ENCODE measurements at places on chromosomes 5 and 9.

GRCh38 chr9:69993110-69993509 is 50.5 kb upstream of the MAMDC2 start:
- no peak for DNase-seq
- no peaks in the 10 kb centered on the region for H3K27me3 ChIP-seq
- H3K4me3 ChIP-seq: no peak overlapping the region
- H3K36me3 ChIP-seq: no peaks in the 10 kb centered on the region
- no peaks in the 10 kb centered on the region for H3K4me1 ChIP-seq
- H3K27ac ChIP-seq: no peak overlapping the region

DNA sequence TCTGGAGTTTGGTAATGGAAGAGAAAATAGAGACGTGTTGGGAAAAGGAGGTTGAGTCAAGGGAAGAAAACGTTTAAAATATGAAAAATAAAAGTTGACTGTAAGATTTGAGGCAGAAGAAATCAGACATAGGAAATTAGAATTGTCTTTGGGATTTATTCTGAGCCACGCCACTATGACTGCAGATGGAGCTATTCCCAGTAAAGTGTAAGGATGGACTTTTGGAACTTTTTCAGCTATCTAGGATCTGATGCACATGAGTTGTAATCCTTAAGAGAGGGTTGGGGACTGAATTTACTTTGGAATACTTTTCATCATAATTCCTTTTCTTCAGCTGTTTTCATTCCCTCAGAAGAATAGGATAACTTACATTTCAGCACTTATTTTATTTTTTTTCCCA is 336.7 kb downstream of the FAM170A start:
- H3K27ac ChIP-seq: no peak overlapping the region
- H3K4me3 ChIP-seq: no peak overlapping the region
- no peaks in the 10 kb centered on the region for H3K4me1 ChIP-seq
- no peaks in the 10 kb centered on the region for H3K36me3 ChIP-seq
- no peak for DNase-seq

DNA sequence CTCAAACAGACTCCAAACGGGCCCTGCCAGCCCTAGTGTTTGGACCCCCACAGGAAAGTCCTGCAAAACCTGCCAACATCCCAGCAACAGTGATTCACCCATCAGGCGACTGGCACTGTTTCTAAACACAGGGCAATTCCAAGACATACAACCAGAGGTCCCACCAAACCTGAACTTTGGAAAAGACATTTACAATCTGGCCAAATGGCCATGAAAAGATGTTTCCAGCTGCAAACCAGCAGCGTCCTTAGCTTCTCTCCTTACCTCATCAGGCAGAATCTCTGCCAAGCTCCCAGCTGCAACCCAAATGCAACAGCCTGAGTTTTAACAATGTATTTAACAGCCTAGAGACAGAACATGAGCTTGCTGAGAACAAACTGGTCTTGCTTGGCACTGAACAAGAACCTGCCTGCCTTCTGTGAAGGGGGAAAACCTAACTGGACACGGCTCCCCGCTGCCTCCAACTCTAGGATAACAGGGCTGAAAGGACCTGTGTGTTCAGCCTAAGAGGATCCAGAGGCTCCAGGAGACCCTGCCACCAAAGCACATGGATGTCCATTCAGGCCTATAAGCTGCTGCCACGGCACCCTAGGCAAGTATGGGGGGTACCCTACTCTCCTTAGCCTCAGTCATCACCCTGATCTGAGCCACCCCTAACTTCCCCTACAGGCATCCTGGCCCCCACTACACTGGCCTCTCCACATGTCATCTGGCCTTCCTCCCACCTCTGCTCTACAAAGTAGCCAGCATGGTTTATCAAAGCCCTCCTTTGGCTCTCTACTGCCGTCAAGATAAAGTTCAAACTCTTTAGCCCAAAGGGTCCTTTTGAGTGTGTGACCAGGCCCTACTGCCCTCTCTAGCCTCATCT is 5.6 kb downstream of the P4HA2 start:
- no peak overlapping the region for H3K27ac ChIP-seq
- no peak for DNase-seq
- H3K36me3 ChIP-seq: no peaks in the 10 kb centered on the region
- H3K4me3 ChIP-seq: no peak overlapping the region
- no peaks in the 10 kb centered on the region for H3K27me3 ChIP-seq

GRCh38 chr9:133938753-133939152 is 53.4 kb downstream of the VAV2 start:
- no peak overlapping the region for H3K27ac ChIP-seq
- H3K36me3 ChIP-seq: no peaks in the 10 kb centered on the region
- H3K4me3 ChIP-seq: no peak overlapping the region
- no peak for DNase-seq
- no peaks in the 10 kb centered on the region for H3K27me3 ChIP-seq

DNA sequence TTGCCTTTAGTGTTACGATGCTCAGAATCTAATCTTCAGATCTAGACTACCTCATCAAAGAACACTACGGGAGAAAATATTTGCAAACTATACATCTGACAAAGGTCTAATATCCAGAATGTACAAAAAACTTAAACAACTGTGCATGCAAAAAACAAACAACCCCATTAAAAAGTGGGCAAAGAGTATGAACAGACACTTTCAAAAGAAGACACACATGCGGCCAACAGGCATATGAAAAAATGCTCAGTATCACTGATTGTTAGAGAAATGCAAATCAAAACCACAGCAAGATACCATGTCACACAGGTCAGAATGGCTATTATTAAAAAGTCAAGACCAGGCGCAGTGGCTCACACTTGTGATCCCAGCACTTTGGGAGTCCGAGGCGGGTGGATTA is 31.0 kb upstream of the MEGF9 start:
- no peak for DNase-seq
- H3K4me1 ChIP-seq: peaks cover 19% of the 10 kb centered on the region
- H3K27me3 ChIP-seq: no peaks in the 10 kb centered on the region
- no peak overlapping the region for H3K4me3 ChIP-seq

- peaks cover 25% of the 10 kb centered on the region for H3K4me1 ChIP-seq
- no peak for DNase-seq
These were observed 37.4 kb downstream of the ELOVL7 start for GRCh38 chr5:60806591-60807243.

DNA sequence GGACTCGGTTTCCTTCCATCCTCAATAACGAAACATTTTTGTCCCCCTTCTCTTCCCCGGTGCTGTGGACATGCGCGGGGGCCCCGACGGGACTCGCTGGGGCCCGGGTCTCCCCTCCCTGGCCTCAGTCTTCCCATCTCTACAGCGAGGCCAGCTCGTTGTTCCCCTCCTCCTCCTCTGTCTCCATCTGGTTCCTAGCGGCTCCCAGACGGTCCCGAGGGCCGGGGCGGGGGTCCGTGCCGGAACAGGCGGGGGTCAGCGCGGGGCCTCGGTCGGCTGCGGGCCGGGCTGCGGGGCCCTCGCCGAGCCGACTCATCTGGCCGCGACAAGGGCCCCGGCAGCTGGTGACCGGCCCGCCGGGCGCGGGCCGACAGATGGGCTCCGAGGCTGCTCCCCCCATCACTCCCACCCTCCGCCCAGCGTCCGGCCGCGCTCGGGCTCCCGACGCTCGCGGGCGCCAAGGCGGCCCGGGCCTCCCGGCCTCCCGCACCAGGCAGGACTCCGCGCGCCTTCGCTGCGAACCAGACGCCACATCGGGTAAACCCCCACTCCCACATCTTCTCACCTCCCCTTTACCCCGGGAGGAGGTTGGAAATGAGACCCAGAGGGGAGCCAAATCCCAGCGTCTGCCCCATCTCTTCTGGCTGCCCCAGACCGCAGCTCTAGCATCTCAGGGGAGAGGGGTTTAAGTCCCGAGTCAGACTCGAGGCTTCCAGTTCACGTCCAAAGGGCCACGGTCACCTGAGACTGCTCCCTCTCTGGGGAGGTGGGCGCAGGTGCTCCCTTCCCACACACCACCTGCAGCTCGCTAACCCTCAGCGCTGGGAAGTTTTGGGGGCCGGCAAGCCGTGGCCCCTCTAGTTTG is 8.1 kb downstream of the BARHL1 start:
- no peaks in the 10 kb centered on the region for H3K36me3 ChIP-seq
- no peaks in the 10 kb centered on the region for H3K27me3 ChIP-seq
- no peak overlapping the region for H3K27ac ChIP-seq
- H3K4me1 ChIP-seq: no peaks in the 10 kb centered on the region
- no peak overlapping the region for H3K4me3 ChIP-seq
- DNase-seq: no peak

- no peak overlapping the region for H3K27ac ChIP-seq
- H3K4me1 ChIP-seq: no peaks in the 10 kb centered on the region
- H3K27me3 ChIP-seq: peaks cover 8% of the 10 kb centered on the region
- H3K36me3 ChIP-seq: no peaks in the 10 kb centered on the region
These were observed 115.8 kb downstream of the EMB start for GRCh38 chr5:50325237-50325832.

DNA sequence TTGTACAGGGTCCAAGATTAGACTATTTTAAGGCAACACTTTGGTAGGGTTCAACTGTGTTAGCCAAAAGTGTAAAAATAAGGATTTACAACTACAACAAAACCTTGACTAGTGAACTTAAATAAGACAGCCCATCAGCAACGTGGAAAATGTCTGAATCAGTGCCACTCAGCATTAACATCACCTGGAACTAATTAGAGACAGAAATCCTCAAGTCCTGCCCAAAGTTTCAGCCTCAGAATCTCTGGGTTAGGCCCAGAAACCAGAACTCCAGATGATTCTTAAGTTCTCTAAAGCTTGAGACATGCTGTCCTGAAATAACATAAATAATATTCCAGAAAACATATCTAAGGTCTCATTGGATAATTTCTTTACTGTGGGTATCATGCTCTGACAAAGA is 118.6 kb downstream of the SEMA6A start:
- H3K4me3 ChIP-seq: no peak overlapping the region
- H3K36me3 ChIP-seq: no peaks in the 10 kb centered on the region
- H3K27me3 ChIP-seq: peaks cover 30% of the 10 kb centered on the region

DNA sequence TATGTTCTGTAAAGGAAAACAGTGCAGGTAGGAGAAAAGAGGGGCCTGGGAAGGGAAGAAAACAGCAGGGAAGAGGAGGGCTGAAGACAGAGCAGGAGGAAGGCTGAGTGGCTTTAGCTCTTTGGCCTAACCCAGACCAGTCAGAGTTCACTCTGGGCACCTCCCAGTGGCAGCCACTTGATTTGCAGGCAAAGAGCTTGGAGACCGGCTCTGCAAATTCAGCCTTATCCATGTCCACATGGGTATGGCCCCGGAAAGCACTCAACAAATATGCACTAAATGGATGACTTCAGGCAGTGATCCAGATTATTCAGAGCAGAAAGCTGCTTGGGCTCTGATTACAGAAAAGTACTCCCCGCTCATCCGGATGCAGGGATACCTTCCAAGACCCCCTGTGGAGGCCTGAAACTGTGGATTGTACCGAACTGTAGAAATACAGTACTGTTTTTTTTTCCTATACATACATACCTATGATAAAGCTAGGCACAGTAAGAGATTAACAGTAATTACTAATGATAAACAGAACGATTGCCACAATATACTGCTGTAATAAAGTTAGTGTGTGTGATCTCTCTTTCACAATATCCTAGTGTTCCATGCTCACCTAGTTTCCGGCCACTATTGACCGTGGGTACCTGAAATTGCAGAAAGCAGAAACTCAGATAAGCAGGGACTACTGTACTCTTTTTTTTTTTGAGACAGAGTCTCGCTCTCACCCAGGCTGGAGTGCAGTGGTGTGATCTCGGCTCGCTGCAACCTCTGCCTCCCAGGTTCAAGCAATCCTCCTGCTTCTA is 4.6 kb upstream of the RNU6ATAC start:
- H3K27me3 ChIP-seq: no peaks in the 10 kb centered on the region
- no peaks in the 10 kb centered on the region for H3K36me3 ChIP-seq
- no peak overlapping the region for H3K4me3 ChIP-seq
- no peak overlapping the region for H3K27ac ChIP-seq
- peaks cover 6% of the 10 kb centered on the region for H3K4me1 ChIP-seq

DNA sequence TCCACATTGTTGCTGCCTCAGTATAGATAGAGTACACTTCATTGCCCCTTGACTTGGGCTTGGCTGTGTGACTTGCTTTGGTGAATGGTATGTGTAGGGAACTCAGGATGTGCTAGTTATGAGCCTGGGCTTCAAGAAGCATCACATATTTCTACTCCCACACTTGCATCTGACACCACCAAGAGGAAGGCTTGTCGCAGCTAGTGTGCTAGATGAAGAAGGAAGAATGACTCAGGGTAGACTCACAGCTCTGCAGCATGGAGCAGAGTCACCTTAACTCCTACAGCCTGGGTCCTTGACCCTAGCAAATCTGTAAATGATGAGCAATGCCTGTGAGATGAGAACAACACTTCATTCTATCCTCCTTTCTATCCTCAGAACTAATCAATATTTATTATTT is 261.8 kb downstream of the ASTN2 start:
- no peak overlapping the region for H3K4me3 ChIP-seq
- no peak for DNase-seq
- H3K36me3 ChIP-seq: no peaks in the 10 kb centered on the region
- H3K27ac ChIP-seq: no peak overlapping the region
- no peaks in the 10 kb centered on the region for H3K4me1 ChIP-seq

GRCh38 chr5:56340196-56340980 is 107.3 kb upstream of the ANKRD55 start:
- H3K27me3 ChIP-seq: no peaks in the 10 kb centered on the region
- peaks cover 6% of the 10 kb centered on the region for H3K4me1 ChIP-seq
- H3K27ac ChIP-seq: no peak overlapping the region
- no peaks in the 10 kb centered on the region for H3K36me3 ChIP-seq
- DNase-seq: no peak

- peaks cover 88% of the 10 kb centered on the region for H3K27me3 ChIP-seq
- no peak for DNase-seq
- H3K4me3 ChIP-seq: no peak overlapping the region
- no peaks in the 10 kb centered on the region for H3K4me1 ChIP-seq
These were observed 169.8 kb upstream of the PPP1R26 start for GRCh38 chr9:135309763-135310125.

GRCh38 chr9:115058684-115059315 is 59.2 kb downstream of the TNC start:
- H3K27ac ChIP-seq: no peak overlapping the region
- H3K27me3 ChIP-seq: no peaks in the 10 kb centered on the region
- H3K4me3 ChIP-seq: no peak overlapping the region
- no peaks in the 10 kb centered on the region for H3K36me3 ChIP-seq
- DNase-seq: no peak

DNA sequence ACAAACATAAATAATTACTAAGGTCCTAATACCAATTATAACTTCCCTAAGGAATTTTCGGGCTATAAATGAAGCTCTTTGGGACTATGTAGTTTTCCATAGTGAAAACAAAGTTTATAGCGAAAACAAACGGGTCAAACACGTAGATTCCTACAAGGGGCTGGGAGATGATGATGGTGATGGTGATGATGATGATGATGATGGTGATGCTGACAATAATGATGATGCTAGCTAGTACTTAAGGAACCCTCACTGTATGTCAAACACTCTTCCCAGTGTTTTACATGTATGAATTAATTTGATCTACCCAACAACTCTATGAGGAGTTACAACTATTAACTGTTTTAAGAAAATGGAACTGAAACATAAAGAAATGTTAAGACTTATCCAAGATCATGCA is 63.7 kb upstream of the PIK3R1 start:
- DNase-seq: no peak
- no peaks in the 10 kb centered on the region for H3K4me1 ChIP-seq
- H3K27ac ChIP-seq: no peak overlapping the region
- no peaks in the 10 kb centered on the region for H3K36me3 ChIP-seq
- 0 out of 2 replicates have a peak, but pooled peaks cover 4% of the 10 kb centered on the region for H3K27me3 ChIP-seq

GRCh38 chr9:132054024-132054423 is 25.6 kb downstream of the MED27 start:
- no peaks in the 10 kb centered on the region for H3K36me3 ChIP-seq
- no peak overlapping the region for H3K27ac ChIP-seq
- DNase-seq: no peak
- no peaks in the 10 kb centered on the region for H3K4me1 ChIP-seq

All from PC-9 (cell line).